ENCODE measurements at places on chromosomes 3 and 15.

- H3K27ac ChIP-seq = no peak overlapping the region
- H3K4me1 ChIP-seq = no peaks in the 10 kb centered on the region
- H3K27me3 ChIP-seq = no peaks in the 10 kb centered on the region
Observed at GRCh38 chr3:154152741-154153140, 31.6 kb downstream of the ARHGEF26 start.

DNA sequence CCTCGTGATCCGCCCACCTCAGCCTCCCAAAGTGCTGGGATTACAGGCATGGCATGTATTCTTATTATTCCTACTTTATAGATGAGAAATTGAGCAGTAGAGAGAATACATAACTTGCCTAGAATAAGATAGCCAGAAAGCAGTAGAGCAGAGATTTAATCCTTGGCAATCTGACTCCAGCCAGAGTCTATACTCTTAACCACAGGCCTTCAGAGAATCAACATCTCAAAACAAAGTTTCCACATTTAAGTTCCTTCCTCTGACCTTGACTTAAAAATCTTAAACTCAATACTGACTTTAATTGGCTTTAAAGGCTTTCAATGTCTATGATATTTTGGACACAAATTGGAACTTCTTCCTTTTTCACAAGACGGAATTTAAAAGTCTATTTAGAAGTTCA is 37.1 kb downstream of the ZNF106 start:
- H3K4me3 ChIP-seq = no peak overlapping the region
- H3K27ac ChIP-seq = no peak overlapping the region
- H3K36me3 ChIP-seq = peaks cover 67% of the 10 kb centered on the region
- no peaks in the 10 kb centered on the region for H3K4me1 ChIP-seq

- H3K27me3 ChIP-seq = no peaks in the 10 kb centered on the region
- H3K27ac ChIP-seq = no peak overlapping the region
- no peak overlapping the region for H3K4me3 ChIP-seq
- peaks cover 68% of the 10 kb centered on the region for H3K4me1 ChIP-seq
- no peaks in the 10 kb centered on the region for H3K36me3 ChIP-seq
- no peak for DNase-seq
Observed at GRCh38 chr15:40050788-40051470, 11.9 kb upstream of the SRP14 start.

GRCh38 chr3:82130046-82130445 is 368.6 kb upstream of the GBE1 start:
- no peaks in the 10 kb centered on the region for H3K27me3 ChIP-seq
- DNase-seq = peak; percentile 89
- peak overlapping the region; percentile 93 for H3K27ac ChIP-seq
- H3K4me3 ChIP-seq = peak overlapping the region; percentile 45
- H3K36me3 ChIP-seq = no peaks in the 10 kb centered on the region
- H3K4me1 ChIP-seq = peaks cover 14% of the 10 kb centered on the region

GRCh38 chr3:16795581-16795980 is 89.2 kb upstream of the PLCL2 start:
- no peak for DNase-seq
- H3K4me1 ChIP-seq = peaks cover 44% of the 10 kb centered on the region
- no peaks in the 10 kb centered on the region for H3K27me3 ChIP-seq

GRCh38 chr3:56796202-56796601 is 5.5 kb downstream of the ARHGEF3 start:
- DNase-seq = peak; percentile 37
- H3K4me1 ChIP-seq = peaks cover 66% of the 10 kb centered on the region
- H3K36me3 ChIP-seq = no peaks in the 10 kb centered on the region

- DNase-seq = no peak
- no peaks in the 10 kb centered on the region for H3K36me3 ChIP-seq
- H3K4me3 ChIP-seq = no peak overlapping the region
- H3K27ac ChIP-seq = no peak overlapping the region
- peaks cover 24% of the 10 kb centered on the region for H3K27me3 ChIP-seq
Observed at GRCh38 chr15:40239404-40239692, 485 bp downstream of the PAK6 start.

- no peak for DNase-seq
- no peaks in the 10 kb centered on the region for H3K4me1 ChIP-seq
- H3K27me3 ChIP-seq = no peaks in the 10 kb centered on the region
- no peaks in the 10 kb centered on the region for H3K36me3 ChIP-seq
- H3K27ac ChIP-seq = no peak overlapping the region
Observed at GRCh38 chr15:70400766-70401541, 303.2 kb upstream of the TLE3 start.

- peaks cover 6% of the 10 kb centered on the region for H3K36me3 ChIP-seq
- no peaks in the 10 kb centered on the region for H3K4me1 ChIP-seq
- no peaks in the 10 kb centered on the region for H3K27me3 ChIP-seq
Observed at GRCh38 chr15:72511536-72511935, 37.4 kb downstream of the ARIH1 start.

GRCh38 chr15:101620671-101621070 is 31.5 kb downstream of the TM2D3 start:
- no peaks in the 10 kb centered on the region for H3K4me1 ChIP-seq
- H3K27me3 ChIP-seq = no peaks in the 10 kb centered on the region
- no peak for DNase-seq
- H3K27ac ChIP-seq = no peak overlapping the region
- no peaks in the 10 kb centered on the region for H3K36me3 ChIP-seq

DNA sequence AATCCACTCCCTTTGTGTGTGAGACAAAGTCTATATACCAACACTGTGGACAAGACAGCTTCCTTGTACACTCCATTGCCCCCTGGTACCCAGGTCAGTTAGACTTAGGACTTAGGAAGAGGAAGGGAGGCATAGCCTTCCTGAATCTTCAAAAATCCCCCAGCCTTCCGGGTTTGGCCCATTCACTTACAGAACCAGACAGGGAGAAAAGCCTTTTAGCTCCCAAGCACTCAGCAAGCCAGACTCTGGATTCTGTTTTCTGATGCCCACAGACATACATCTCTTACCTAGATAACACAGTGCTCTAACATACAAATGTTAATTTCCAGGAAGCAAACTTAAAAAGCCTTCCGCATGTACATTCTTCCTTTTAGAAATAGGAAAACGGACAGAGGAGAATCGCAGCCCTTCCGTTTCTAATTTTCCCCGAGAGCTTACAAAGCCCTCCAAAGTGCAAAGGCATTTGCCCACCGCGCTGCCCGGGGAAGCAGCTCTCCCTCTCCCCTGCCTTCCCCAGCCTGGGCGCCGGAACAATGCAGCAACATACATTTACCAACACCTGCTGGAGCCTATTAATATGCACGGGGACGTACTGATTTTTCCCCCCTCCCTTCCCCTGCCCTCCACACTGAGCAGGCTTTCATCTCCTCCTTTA is 442.0 kb downstream of the MAGI1 start:
- peaks cover 21% of the 10 kb centered on the region for H3K27me3 ChIP-seq
- no peak overlapping the region for H3K27ac ChIP-seq
- no peak for DNase-seq
- H3K4me3 ChIP-seq = no peak overlapping the region
- no peaks in the 10 kb centered on the region for H3K4me1 ChIP-seq
- H3K36me3 ChIP-seq = no peaks in the 10 kb centered on the region

- DNase-seq = no peak
- no peaks in the 10 kb centered on the region for H3K27me3 ChIP-seq
- no peak overlapping the region for H3K27ac ChIP-seq
- H3K36me3 ChIP-seq = no peaks in the 10 kb centered on the region
- H3K4me3 ChIP-seq = no peak overlapping the region
Observed at GRCh38 chr3:152706991-152707713, 127.8 kb upstream of the P2RY1 start.

DNA sequence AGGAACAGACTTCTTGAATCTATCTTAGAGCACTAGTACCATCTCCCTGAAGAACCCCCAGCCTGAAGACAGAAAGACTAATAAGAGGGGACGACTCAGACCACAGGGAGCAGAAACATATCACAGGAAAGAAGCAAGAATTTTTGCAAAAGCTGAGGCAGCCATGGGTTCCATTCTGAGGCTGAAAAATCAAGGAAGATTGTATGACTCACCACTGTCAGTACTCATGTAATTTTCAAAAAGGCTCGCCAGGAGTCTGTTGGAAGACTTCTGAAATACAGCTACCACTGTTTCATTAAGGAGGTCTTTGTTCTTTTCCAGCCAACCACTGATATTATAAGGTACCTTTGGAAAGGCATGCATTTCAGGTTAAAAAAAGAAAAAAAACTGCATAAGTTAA is 47.5 kb downstream of the MYH15 start:
- no peaks in the 10 kb centered on the region for H3K27me3 ChIP-seq
- DNase-seq = no peak
- H3K4me3 ChIP-seq = no peak overlapping the region
- H3K27ac ChIP-seq = no peak overlapping the region
- H3K36me3 ChIP-seq = no peaks in the 10 kb centered on the region

DNA sequence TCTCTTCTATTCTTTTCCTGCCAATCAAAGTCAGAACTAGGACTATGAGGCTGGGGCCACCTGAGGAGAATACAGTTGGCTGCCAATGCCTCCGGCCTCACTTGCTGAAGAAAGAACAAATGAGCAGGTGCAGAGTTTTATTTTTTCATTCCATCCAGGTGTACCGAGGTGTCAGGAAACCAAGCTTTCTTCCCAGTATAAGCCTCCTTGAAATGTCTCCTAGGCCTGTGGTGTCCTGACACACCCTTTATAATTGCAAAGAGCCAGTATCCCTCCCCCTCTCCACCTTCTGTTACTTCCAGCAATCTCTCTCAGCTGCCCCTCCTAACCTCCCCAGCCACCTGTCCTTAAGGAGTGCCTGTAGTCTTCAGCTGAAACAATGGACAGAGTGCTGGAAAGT is 127.9 kb downstream of the SLC9A9 start:
- no peaks in the 10 kb centered on the region for H3K27me3 ChIP-seq
- no peak overlapping the region for H3K4me3 ChIP-seq
- no peaks in the 10 kb centered on the region for H3K4me1 ChIP-seq
- no peak overlapping the region for H3K27ac ChIP-seq
- H3K36me3 ChIP-seq = no peaks in the 10 kb centered on the region

DNA sequence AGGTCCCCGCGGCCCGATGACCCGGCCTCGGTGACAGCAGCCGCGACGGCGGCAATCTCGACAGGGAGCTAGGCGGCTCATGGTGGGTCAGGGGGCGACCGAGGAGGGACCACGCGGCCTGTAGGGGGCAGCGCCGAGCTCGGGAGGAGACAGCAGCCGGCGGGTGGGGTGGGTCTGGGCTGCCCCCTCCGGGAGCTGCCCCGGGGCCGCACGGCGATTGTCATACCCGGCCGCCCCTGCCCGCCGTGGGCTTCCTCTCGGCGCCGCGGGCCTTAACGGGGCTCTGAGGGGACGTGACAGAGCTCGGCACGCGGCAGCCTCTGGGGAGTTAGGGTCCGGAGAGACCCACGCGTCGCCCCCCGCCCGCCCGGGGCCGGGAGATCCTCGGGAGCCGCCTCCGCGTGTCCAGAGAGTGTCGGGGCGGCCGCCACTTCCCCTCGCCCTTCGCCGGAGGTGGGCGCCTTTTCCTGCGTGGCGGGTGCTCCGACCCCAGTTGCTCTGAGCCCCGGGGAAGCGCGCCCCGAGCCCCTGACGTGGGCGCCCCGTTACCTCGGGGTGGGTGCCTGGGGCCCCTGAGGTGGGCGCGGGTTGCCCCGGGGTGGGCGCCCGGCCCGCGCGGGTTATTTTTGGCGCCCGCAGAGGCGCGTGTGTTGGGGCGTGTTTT is 539 bp upstream of the PLCL2 start:
- no peaks in the 10 kb centered on the region for H3K27me3 ChIP-seq
- peak overlapping the region; percentile 96 for H3K4me3 ChIP-seq
- H3K36me3 ChIP-seq = no peaks in the 10 kb centered on the region

DNA sequence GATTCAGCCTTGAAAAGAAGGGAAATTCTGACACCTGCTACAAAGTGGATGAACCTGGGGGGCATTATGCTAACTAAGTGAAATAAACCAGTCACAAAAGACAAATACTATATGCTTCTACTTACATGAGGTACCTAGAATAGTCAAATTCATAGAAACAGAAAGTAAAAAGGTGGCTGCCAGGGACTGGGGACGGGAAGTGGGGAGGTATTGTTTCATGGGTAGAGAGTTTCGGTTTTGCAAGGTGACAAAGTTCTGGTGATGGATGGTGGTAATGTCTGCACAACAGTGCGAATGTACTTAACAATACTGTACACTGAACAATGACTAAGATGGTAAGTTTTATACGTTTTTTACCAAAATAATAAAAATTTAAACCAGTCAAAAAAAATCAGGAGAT is 4.8 kb downstream of the IDH2 start:
- peak; percentile 46 for DNase-seq
- no peak overlapping the region for H3K4me3 ChIP-seq
- no peak overlapping the region for H3K27ac ChIP-seq
- peaks cover 48% of the 10 kb centered on the region for H3K4me1 ChIP-seq
- no peaks in the 10 kb centered on the region for H3K27me3 ChIP-seq

- no peak for DNase-seq
- H3K27me3 ChIP-seq = peaks cover 67% of the 10 kb centered on the region
- no peaks in the 10 kb centered on the region for H3K36me3 ChIP-seq
Observed at GRCh38 chr3:158085358-158085757, 20.9 kb downstream of the SHOX2 start.

- peaks cover 2% of the 10 kb centered on the region for H3K27me3 ChIP-seq
- H3K27ac ChIP-seq = no peak overlapping the region
Observed at GRCh38 chr3:114455432-114455831, 161.6 kb downstream of the TIGIT start.

- H3K4me1 ChIP-seq = peaks cover 37% of the 10 kb centered on the region
- no peaks in the 10 kb centered on the region for H3K27me3 ChIP-seq
- peak overlapping the region; percentile 40 for H3K27ac ChIP-seq
Observed at GRCh38 chr15:22956978-22957260, 23.2 kb downstream of the CYFIP1 start.

GRCh38 chr3:156975721-156976120 is 149.6 kb downstream of the LEKR1 start:
- no peak for DNase-seq
- no peaks in the 10 kb centered on the region for H3K27me3 ChIP-seq
- H3K4me3 ChIP-seq = no peak overlapping the region
- no peaks in the 10 kb centered on the region for H3K4me1 ChIP-seq
- H3K27ac ChIP-seq = no peak overlapping the region
- no peaks in the 10 kb centered on the region for H3K36me3 ChIP-seq

All from CD14-positive monocyte (primary cell).